ENCODE measurements at places on chromosomes 3 and 15.

DNA sequence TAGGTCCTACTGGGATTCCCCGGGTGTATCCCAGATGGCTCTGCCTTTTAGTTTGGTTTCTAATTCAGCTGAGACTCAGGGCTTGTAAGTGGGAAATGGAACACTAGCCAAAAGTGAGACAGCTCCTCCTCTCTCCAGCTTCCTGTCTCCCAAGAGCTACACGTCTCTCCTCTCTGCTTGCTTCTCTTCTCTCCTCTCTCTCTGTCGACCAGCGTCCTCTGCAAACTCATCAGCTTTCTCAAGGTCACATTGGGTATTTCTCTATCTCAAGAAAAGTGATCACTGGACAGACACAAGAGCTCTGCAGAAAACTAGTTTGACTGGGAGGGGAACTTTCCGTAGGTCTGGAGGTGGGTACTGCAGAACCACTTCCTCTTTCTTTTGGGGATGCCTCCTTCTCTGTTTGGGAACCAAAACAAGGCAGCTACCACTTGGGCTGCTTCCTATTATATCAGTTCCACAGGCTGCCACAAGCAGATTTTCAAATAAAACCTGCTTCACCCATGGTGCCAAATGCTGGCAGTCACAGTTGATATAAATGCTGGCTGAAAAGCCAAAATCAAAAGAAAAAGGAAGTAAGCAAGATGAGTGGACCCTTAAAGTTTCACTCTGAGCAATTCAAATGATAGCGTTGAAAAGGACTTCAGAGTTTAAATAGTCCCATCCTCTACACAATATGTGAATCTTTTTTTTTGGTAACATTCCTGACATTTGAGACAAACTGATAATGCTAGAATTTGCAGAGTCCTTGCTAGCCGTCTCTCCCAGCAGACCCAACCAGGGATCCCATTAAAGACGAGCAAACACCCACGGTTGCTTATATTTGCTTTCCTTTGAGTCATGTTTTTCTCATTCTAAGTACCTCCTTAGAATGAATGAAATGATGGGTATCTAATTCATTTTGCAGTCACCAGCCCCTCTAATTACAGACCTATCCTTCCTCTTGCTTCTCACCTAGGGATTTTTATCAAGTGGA is 7.2 kb upstream of the DYNC1LI1 start:
- no peak for DNase-seq

- no peak for DNase-seq
Observed at GRCh38 chr15:37902126-37902525, 32.3 kb upstream of the TMCO5A start.

GRCh38 chr15:71295603-71296314 is 180.5 kb downstream of the THSD4 start:
- DNase-seq, result no peak

GRCh38 chr15:78438619-78439285 is 736 bp downstream of the IREB2 start:
- peak; percentile 44 for DNase-seq

- DNase-seq, result no peak
Observed at GRCh38 chr15:64038878-64039610, 7.2 kb downstream of the DAPK2 start.

DNA sequence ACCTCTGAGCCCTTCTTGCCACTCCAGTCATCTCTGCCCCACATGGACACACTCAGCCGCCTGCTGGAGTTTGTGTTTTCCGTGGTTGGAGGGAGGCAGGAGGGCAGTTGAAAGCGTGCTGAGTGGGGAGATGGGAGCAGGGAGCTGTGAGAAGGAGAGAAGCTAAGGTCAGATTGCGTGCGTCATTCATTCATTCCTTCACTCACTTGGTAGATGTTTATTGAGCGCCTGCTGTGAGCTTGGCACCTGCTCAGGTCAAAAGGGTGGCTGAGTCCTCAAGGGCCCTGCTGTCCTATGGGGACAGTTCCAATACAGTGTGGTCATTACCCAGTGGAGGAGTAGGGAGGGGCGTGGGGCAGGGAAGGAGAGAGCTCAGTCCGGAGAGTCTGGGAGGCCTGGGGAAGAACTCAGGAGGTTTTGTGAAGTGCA is 23.5 kb downstream of the LIMD1 start:
- DNase-seq, result no peak
